ENCODE measurements at places on chromosomes 7 and 10.

GRCh38 chr7:98541101-98541500 is 76.0 kb upstream of the NPTX2 start:
- no peak for ATAC-seq

DNA sequence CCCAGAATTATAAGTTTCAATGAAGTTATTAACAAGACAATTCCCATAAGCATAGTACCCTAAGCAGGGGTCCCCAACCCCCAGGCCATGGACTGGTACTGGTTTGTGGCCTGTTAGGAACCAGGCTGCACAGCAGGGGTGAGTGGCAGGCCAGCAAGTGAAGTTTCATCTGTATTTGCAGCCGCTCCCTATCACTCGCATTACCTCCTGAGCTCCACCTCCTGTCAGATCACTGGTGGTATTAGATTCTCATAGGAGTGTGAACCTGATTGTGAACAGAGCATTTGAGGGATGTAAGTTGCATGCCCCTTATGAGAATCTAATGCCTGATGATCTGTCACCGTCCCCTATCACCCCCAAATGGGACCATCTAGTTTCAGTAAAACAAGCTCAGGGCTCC is 36.0 kb upstream of the KIAA1217 start:
- ATAC-seq = no peak

DNA sequence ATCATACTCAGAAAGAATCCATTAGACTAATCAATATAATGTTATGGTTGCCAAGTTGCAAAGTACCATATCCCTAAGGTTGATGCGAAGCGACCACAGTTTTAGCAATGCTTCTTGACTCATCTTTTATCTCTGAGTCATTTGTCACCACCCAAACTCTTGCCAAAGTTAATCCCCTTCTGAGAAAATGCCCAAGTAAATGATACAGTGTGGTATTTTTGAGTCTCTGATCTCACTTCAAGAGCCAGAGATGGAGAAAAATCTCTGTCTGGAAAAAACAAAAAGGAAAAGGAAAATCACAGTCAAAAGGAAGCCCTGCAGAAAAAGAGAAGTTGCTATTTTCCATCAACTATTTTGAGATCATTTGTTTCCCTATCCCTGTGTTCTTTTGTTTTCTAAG is 26.7 kb upstream of the OTUD1 start:
- peak; percentile 62 for ATAC-seq

- ATAC-seq = no peak
Observed at GRCh38 chr7:49638166-49638565, 135.3 kb upstream of the VWC2 start.

DNA sequence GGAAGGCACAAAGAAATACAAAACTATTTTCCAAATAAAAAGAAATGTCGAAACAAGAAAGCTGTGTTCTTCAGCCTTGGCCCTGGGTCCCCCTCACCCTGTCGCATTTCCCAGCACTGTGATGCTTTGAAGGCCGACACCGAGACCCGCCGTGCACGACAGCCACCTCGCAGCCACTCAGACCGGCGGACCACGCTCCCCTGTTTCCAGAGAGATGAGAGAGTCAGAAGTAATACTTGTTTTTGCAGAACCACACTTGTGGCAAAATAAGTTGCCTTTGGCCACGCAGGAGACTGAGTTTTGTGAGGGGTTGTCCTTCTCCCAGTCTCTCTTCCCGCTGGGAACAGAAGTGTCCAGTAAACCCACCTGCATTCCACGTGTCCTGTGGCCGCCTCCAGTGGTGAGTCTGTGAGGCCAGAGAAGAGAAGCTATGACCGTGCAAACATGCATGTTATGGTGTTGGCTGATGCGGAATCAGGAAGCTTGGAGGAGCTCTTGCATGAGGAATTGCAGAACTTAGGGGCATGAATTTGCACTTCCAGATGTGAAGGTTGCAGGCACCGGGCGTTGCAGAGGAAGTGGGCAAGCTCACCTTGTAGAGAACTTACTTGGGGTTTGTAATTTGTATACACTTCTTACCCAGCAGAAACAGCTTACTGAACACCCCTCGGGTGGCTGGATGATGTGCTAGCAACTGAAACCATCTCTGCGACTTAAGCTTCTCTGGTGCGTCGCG is 194.5 kb downstream of the EBF3 start:
- ATAC-seq = no peak

- no peak for ATAC-seq
Observed at GRCh38 chr10:6713120-6713519, 133.0 kb upstream of the PRKCQ start.

GRCh38 chr7:101701153-101701794 is 72.2 kb upstream of the MYL10 start:
- no peak for ATAC-seq

DNA sequence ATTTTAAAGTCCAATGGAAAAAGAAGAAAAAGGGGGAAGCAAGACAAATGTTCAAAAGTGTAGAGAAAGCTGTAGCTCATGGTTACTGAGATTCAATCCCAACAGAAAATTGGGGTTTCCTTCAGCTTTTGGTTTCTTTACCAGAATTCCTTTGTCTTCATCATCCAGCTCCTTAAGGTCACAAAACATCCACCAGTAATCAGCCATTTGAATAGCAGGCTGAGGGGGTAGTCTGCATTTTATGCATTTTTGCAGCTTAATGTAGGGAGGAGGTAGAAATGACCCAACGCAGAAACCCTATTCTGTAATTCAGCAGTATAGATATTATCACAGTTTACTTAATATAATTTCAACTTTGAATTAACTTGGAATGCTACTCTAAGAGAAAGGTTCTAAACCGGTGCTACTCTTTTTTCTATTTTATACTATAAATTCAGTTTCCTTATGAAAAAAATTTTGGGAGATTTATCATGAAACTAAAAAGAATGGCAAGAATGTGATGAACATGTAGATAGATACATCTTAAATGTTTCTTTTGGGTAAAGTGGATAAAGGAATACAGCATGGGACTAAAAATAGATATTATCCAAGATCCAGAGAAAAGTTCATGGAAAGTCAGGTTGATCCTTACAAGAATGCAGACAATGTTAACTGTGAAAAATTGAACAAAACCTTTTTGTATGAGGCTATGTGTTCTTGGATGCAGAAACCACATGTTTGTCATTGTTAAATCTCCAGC is 596.9 kb downstream of the PHTF2 start:
- no peak for ATAC-seq

GRCh38 chr7:17184805-17185689 is 113.4 kb upstream of the AHR start:
- ATAC-seq = peak; percentile 46

DNA sequence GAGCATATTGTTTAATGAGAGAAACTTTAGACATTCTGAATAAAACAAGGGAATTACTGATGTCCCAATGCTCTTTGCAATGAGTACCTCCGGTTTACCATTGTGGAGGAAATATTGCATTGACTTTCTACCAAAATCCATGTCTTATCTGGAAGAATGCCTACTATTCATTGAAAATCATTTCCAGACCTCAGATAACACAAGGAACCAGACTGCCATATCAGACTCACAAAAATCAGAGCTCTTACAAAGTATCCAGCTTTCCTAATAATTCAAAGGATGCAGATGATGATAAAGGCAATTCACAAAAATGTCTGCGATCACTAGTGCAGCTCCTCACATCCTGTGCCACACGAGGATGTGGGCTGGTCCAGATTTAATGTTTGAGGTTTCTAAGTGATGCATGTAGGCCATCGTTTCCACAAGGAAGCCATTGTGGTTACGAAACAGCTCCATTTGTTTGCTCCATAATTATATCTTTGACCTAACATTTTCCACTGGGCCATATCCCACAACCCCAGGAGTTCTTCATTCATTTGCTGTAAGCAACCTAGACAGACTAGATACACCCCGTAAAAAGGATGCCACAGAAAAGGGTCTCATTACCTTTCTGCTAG is 831.1 kb upstream of the C7orf33 start:
- no peak for ATAC-seq

GRCh38 chr10:103470761-103471653 is 8.0 kb downstream of the CALHM3 start:
- peak; percentile 89 for ATAC-seq

GRCh38 chr7:73429215-73429614 is 4.4 kb upstream of the FZD9 start:
- ATAC-seq = no peak

DNA sequence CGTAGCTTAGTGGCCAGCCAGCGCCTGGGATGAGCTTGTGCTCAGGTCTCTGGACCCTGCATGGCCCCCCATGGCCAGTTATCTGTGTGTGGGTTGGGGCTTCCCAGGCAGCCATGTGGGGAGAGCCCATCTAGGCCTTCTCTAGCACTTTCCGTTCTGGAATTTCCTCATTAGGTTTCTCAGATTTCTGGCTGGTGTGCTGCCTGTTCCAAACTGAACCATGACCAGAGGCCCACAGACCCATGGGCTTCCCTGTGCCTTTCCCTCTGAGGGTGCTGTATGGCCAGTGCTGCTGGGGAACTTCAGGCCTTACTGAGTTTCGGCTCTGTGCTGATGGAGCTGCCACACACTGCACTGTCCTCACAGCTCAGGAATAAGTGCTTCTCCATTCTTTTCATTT is 50.2 kb downstream of the SHH start:
- no peak for ATAC-seq

DNA sequence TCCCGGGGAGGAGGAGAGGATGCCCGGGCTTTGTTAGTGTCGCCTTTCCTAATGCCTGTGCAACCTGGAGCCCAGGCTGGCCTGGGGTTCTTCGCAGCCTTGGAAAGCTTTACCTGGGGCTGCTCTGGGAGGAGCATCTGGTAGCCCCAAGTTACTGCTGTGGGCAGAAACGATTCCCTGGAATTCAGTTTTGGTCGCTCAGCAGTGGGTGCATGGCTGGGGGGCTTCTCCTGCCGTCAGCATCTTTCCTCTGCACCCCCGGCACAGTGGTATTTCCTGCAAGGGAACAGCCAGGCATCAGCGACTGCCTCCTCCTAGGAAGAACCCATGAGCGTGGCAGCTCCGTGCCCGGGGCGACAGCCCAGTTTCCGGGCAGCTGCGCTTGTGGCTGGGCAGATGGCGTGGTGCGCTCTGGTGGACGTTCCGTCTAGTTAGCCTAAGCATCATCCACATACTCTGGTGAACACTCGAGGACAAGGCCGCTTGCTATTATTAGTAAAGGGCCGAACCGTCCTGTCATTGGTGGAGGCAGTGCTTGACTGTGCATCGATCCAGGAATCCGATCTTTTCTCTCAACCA is 107.0 kb upstream of the BTBD16 start:
- ATAC-seq = no peak

DNA sequence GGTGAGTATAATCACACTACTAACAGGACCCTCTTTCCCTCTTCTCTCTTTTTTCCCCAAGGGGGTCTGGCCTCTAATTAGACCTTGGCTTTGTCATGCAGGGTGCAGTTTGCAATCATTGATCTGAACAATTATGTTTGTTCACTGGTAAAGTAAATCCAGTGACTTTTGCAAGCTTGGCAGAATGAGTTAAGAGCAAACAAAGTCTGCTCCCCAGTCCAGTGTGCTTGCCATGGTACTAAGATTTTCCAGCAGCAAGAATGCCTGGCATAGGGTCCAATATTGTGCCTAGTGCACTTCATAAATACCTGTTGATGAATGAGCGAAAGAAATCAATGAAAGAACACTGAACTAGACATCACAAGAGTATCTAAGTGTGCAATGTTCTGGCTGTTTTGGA is 43.9 kb downstream of the PLXDC2 start:
- no peak for ATAC-seq

- no peak for ATAC-seq
Observed at GRCh38 chr10:25532213-25532612, 357.4 kb downstream of the GPR158 start.

- ATAC-seq = no peak
Observed at GRCh38 chr10:121089434-121089833, 238.3 kb downstream of the WDR11 start.

- ATAC-seq = peak; percentile 84
Observed at GRCh38 chr7:22551768-22552513, 52.0 kb upstream of the STEAP1B start.

DNA sequence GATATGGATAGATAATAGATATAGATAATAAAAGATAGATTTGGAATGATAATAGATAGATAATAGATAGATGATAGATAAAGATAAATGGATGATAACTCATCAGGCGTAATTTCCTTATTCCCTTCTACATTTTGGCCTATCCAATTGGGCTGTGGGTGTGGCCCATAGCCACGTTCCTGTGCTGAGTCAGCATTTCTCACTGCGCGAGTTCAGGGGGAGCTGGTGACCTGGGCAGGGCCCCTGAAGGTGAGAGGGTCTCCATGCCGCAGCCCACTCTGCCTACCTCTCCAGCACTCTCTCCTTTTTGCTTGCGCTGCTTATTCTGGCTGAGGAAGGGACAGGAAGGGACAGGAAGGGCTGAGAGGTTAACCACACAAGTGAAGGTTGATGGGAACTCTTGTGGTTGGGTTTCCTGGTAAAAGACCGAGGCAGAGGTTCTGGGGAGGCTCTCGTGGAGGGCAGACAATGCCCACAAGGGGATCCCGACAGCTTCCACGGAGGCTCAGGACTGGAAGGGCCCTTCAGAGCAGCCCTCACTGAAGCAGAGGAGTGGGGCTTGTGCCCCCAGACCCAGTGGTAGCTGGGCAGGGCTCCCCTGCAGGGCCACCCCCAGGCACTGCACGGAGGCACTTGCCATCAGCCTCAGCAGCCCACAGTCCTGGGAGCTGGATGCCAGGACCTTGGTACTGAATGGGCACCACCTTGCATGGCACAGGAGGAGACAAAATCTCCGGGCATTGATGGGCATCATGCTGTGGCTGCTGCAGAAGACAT is 247.3 kb upstream of the PITRM1 start:
- ATAC-seq = no peak

DNA sequence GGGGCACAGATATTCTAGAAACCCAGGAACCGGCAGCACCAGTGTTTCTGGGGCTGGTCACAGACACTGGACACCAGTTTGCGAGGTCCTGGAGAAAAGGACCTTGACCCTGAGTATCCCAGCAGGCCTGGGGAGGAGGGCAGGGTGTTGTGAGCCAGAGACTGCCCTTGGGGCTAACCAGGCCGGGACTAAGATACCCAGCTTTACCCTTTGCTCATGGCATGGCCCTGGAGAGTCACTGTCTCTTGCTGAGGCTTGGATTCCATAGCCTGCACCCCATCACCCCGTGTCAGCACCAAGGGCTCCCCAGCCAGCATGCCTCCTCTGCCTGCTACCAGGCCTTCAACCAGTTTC is 124.4 kb downstream of the COL26A1 start:
- ATAC-seq = no peak

DNA sequence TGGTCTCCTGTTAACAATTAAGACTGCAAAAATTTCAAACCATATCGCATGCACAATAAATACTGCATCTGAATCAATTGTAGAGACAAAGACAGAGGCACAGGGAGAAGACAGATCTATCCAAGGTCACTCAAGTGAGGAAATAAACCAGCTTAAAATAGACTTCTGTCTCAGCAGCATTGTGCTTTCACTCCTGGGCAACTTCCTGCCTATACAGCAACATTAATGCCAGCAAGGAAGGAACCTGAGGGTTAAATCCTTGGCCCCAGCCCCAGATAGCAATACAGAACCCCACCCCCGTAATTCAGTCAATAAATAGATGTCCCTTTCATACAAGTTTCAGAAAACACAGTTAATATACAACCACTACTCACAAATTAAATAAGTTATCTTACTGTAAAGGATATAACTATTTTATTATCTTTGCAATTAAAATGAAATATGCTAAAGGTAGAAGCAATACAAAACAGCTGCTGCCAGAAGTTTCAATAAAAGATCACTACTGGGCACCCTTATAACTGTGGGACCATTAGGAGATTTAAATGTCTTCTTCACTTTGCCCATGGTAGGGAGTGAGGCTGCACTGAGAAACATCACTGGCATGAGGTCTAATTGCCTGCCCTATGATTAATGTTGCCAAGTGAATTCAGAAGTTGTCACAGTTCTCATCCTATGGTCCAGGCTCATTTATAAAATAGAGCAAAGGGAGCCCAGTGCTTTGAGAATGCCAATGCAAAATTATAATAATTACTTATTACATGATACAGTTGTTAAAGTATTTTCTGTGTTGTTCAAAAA is 49.4 kb downstream of the CAV1 start:
- ATAC-seq = no peak

- ATAC-seq = no peak
Observed at GRCh38 chr7:35355911-35356310, 102.0 kb upstream of the TBX20 start.
